ENCODE measurements at places on chromosomes 2 and 18.

DNA sequence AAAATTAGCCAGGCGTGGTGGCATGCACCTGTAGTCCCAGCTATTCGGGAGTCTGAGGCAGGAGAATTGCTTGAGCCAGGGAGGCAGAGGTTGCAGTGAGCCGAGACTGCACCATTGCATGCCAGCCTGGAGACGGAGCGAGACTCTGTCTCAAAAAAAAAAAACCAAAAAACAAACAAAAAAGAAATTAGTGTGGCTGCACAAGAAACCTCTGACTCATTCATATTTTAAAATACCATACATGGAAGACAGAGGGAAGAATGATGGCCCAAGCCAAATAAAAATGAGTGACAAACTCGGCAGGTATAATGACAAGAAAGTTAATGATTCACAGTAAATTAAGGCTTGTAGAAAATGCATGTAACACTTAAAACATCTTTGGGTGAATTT lies 875.8 kb downstream of the EPHA4 start:
- no peak for DNase-seq

GRCh38 chr2:36775806-36776205 lies 79.3 kb downstream of the VIT start:
- DNase-seq: no peak

- no peak for DNase-seq
Measured at GRCh38 chr2:19812166-19812565, 89.6 kb downstream of the TTC32 start.

DNA sequence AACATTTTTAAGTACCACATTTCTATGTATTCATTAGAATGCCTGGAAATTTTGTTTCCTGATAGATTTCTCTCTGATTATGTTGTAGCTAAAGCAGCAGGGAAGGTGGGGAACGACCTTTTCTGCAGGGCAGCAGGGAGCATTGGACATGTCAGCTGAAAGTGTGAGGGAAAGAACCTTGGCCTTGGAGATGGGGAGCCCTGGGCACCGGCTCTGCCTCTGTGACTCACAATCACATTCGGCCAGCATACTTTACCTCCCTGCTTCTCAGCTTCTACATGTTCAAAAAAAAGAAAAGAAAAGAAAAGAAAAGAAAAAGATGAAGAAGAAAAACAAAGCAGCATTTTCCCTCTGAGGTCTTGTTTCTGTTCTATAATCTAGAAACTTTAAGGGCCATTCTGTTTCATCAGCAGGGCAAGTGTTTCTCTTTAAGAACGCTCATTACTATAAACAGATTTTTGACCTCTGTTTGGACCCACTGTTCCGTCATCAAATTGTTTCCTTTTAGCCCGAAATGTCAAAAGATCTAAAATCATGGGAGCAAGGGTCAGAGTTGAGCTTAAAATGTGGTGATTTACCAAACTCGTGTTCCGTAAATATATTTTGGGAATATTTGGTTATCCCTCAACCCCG lies 27.9 kb downstream of the SETBP1 start:
- DNase-seq: no peak

GRCh38 chr2:146077156-146077555 lies 1557.2 kb upstream of the ZEB2 start:
- DNase-seq: no peak

DNA sequence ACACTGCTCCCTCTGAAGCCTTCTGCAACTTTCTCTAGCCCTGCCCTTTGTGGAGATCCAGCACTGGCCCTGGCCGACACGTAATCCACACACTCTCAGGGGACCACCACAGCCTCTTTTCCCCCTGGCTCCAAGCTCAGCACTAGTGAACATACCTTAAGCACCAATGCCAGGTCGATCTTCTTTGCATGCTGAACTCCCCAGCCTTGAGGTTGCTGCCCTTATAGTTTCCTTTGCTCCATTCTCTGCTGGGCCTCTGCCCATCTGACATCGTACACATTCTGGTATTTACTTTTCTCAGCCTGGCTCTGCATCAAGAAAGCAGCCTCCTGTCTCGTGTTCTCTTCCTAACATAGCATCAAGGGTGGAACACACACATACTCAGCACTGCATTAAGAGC lies 361.5 kb downstream of the LPIN1 start:
- no peak for DNase-seq

DNA sequence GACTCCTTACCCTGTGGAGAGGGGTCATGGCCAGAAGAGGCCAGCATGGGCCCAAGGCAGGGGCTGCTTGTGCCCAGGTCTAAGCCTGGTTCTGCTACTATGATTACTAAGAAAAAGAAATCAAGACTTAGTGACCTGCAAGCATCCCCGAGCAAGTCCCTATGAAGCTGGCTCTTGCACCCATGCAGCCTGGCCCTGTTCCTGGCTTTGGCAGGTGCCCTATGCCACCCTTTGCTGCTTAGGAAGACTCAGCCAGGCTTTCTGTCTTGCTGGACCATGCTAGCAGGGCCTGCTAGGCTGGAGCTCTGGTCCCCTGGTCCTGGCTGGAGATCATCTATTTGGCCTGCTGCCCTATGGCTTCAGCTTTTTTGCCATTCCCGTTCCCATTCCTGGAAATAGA lies 309.4 kb upstream of the EPAS1 start:
- no peak for DNase-seq

DNA sequence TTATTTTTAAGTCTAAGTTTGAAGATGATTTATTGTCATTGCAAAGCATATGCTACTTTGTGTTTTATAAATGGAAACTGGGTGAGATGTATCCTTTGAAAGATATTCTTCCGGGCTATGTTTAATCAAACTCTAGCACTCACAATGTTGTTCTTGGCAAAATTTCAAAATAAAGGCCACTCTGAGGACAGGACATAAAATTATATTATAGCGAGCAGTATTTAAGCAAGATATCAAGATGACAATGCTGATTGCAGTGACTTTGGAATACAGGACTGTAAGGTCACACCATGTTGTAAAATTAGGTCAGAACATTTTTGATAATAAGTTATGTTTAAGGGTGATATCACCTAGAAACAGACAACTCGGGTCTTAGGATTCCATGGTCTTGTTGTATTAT lies 14.2 kb downstream of the RPRM start:
- no peak for DNase-seq

DNA sequence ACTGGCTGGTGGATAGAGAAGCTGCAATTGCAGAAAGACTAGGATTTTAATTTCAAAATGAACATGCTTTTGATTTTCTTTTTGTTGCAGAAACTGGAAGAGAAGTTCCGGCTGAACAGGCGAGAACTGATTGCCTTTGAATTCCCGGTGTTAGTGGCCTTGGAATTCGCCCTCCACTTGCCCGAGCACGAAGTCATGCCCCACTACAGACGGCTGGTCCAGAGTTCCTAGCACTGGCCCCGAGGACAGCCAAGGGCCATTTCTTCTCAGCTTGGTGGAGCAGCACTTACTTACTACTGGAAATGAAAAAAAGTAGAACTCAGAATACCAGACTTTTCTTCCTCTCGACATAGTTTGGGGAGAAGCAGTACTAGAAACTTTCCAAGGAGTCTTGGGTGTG lies 121.9 kb downstream of the CABLES1 start:
- DNase-seq: no peak

DNA sequence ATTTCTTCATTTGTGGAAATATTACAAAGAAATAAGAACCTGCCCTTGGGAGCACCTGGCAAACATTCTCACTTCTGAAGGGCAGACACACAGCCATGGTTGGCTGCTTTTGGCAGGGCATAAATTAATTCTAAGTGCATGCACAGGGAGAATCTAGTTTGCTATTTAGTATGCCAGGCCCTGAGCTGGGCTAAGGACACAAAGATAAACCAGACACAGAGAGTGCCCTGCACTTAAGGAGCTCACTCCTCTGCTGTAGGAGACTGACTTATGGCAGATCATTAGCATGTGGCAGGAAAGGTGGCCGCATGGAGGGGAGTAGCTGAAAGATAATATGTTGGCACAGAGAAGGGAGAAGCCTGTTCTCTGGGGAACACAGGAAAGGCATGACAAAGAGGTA lies 367.0 kb downstream of the LPIN1 start:
- DNase-seq: no peak

DNA sequence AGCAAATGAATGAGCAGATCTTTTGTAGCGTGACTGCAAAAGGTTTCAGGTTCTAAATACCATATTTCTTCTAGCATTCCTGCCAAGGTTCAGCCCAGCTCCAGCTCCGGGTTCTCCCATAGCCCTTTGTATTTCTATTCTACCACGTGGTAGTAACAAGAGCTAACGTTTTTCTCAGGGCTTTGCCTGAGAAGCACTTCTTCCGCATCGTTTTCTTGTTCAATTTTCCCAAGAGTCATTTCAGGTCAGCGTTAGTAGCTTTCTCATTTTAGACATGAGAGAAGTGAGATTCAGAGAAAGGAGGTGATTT lies 120.1 kb upstream of the MYCN start:
- no peak for DNase-seq

- peak; percentile 82 for DNase-seq
Measured at GRCh38 chr18:51110073-51110797, 80.2 kb downstream of the SMAD4 start.

DNA sequence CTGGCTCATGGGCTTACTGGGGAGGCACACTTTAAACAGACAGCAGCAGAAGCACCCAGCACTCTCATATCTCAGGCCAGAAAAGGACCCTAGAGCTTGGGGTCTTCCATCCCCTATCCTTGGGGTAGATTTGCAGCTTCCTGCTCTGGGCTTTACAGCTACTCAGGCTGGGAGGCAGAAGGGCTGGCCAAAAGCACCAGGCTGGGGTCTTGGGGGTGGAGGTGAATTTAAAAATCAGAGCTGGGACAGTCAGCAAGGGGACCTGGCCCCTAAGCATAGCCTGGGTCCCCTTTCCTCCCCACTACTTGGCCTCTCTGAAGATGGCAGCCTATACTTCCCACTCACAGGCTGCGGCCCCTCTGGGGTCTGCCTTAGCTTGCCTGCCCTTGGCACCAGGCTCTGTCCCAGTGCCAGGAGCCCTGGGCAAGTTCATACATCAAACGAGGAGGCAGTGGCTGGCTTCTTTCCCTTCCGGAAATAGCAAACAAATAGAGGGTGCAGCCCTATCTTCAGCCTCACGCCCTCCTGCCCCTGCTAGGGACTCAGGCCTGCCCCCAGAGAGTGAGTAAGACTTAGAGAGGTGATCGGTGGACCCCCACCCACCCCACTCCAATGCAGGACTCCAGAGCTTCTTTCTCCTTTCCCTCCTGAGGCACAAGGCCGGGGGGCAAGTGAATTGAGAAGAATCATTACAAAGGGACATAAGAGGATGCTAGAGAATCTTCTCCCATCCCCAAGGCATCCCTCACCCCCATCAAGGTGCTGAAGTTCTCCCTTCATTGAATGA lies 26.0 kb upstream of the TNS1 start:
- DNase-seq: peak; percentile 3

- DNase-seq: no peak
Measured at GRCh38 chr2:103464831-103465230, 703.0 kb downstream of the TMEM182 start.

GRCh38 chr2:70936979-70937811 lies 1.5 kb downstream of the ATP6V1B1 start:
- DNase-seq: no peak

DNA sequence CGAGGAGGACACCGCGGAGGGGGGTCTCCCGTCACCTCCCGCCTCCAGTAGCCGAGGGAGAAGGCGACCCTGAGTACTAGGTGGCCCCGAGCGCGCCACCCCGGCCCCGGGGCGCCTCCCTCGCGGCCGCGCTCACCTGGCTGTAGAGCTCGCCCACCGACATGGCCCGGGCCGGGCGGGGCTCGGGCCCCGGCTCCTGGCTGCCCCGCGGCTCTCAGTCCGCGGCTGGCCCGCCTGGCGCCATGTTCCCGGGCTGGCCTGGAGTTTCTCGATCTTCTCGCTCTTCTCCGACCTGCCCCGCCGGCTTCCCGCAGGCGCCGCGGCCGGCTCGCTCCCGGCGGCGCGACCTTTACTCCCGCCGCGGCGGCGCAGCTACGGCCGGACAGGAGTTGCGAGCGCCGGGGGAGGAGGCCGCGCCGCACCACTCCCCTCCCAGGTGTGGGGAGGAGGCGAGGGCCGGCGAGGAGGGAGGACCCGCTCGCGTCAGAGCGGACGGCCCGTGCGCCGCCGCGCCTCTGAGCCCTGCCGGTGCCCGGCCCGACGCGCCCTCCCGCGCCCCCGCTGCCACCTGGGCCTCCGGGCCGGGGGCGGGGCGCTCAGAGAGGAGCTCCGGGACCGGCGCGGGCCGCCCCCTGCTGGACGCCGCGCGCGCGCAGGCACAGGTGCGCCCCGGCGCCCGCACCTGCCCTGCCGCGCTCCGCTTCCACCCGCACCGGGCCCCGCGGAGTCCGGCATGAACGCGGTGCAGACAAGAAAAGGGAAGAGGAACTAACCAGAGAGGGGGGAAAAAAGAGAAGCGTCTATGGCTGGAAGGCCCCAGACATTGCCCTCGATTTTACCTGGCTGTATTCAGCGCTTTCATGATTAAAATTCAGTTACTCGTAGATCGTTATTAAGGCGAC lies at the start of gene MYO5B:
Gene MYO5B (minus strand): TSS at position 517 of the 902 bp plus-strand sequence. CDS start 354 bp downstream, at position 163.
- peak; percentile 63 for DNase-seq

GRCh38 chr18:77024476-77024875 lies 108.1 kb downstream of the MBP start:
- no peak for DNase-seq

GRCh38 chr2:31235504-31235902 lies 1.6 kb downstream of the EHD3 start:
- DNase-seq: no peak

- no peak for DNase-seq
Measured at GRCh38 chr2:25187729-25188350, 19.5 kb upstream of the POMC start.

- no peak for DNase-seq
Measured at GRCh38 chr2:9627310-9627709, 3.5 kb downstream of the YWHAQ start.

DNA sequence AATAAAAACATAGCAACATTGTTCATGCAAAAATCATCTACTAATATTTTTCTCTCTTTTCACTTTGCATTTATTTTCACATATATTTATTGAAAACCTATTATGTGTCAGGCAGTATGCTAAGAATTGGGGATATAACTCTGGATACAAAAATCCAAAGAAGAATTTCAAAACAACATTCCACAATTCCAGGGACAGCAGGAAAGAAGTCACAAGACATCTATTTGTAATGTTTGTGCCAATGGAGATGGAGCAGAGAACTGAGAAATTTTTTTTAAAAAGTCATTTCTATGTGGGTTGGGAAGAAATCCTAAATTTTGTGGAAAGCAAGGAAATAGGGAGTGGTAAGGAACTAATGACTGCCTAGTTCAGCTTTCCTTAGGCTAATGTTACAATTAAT lies 128.6 kb upstream of the TLK1 start:
- DNase-seq: no peak

DNA sequence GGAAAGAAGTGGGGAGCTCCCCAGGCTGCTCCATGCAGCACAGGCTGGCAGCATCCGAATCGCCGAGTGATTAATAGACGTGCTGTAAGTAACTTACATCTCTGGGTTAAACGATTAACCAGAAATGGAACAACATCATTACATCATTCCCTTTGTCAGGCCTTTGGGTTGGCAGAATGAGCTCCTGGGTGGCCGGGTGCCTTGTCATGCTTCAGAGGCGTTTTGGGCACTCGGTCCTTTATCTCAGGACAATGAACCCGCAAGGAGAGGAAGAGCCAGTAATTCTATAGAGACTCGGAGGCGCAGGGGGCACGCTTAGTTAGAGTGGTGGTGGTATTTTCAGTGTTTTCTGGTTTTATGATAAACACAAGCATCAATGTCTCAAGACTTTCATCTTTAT lies 146.9 kb upstream of the TPO start:
- no peak for DNase-seq
